ENCODE measurements at places on chromosomes 2 and 18.

GRCh38 chr2:221485503-221485870 lies 86.6 kb downstream of the EPHA4 start:
- DNase-seq: no peak

- DNase-seq: no peak
Observed at GRCh38 chr2:42969231-42970150, 177.1 kb upstream of the HAAO start.

- no peak for DNase-seq
Observed at GRCh38 chr18:5543773-5544389, at the start of gene EPB41L3. TSS of gene EPB41L3 (minus strand) at chr18:5543997. CDS start at chr18:5489183, 54,814 bp downstream.

- DNase-seq: no peak
Observed at GRCh38 chr2:128396500-128396891, 77.8 kb upstream of the HS6ST1 start.

- no peak for DNase-seq
Observed at GRCh38 chr2:30662268-30663131, 144.7 kb downstream of the CAPN13 start.

DNA sequence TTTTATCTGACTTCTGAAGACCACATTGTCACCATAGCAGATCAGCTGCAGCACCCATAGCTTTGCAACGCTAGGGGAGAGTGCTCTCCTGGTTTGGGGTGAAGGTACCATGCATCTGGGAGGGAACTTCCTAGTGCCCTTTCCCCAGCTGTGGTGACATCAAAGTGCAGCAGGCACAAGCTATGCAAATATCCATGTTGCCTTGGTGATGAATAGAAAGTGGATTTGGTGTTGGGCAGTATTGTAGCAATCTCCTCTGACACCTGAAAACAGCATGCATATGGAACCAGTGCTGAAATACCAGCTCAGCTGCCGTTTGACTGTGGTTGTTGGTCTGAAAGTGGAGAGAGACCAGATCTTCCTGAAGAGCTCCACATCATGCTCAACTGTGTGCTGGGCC lies 37.1 kb downstream of the BCL2L11 start:
- no peak for DNase-seq

- DNase-seq: no peak
Observed at GRCh38 chr2:39243469-39244123, at the start of gene CDKL4. TSS of gene CDKL4 (minus strand) at chr2:39243970.

GRCh38 chr2:159076241-159076640 lies 107.8 kb downstream of the TANC1 start:
- no peak for DNase-seq

DNA sequence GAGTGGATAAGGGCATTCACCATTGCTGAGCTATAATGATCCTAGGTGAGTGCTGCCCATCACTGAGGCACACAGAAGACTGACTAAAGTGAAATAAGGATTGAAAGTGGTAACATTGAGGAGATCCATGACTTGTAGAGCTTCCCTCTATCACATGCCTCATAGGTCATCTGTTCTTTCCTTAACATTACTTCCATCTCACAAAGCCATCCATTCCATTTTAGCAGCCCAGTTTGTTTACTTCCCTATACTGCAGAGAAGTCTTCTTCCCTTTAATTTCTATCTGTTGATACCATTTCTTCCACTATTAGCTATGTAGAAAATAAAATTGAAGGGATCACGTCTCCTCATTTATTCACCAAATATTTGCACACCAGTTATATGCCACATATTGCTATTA lies 32.1 kb downstream of the ME2 start:
- DNase-seq: no peak

GRCh38 chr2:208548700-208549099 lies 142.1 kb downstream of the PTH2R start:
- DNase-seq: no peak

- no peak for DNase-seq
Observed at GRCh38 chr2:229869226-229869625, 52.6 kb downstream of the TRIP12 start.

- no peak for DNase-seq
Observed at GRCh38 chr2:39492716-39493115, 55.6 kb upstream of the MAP4K3 start.

DNA sequence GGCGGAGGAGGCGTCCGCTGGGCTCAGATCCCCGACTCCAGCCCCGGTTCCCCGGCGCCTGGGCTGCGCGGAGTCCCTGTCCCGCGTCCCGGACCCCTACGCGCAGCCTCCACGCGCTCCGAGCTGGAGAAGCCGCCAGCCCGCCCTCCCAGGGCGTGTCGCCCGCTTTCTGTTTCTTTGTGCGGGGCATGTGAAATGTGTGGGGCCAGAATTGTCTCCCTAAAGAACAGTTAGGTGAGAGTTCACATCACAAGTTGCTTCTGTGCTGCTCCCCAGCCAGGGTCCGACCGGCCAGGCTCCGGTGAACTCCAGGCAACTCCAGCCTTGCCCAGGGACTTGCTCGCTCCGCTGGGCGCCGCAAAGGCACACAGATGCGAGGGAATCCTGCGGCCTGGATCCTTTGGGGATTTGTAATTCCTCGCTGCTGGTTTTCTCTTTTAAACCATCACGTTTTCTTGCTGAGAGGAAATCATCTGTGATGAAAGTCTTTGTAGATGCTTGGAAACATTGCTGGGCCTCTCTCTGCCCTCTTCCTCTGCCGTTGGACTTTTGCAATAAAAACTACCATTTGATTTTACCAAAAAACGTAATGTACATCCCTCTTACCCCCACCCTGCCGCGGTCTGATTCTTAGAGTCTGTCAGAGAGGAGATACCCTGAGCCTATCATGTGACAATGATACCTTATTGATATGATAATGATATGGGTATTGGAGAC lies 631 bp downstream of the GYPC start:
- no peak for DNase-seq

DNA sequence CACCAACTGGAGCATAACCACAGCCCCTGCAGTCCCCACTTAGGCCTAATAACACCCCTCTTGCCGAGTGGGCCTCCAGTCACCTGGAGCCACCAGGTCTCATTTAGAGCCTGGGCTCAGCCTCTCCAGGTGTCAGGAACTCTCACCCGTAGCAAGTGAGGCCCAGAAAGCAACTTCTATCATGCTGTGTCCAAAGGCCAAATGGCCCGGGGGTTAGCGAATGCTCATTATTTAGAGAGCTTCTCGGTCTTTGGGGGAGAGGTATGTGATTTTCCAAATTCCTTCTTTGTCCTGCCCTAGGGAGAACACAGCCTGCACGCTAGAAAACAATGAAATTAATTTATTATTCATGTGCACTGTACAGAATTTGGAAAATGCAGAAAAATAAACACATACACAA lies 109.9 kb upstream of the PTPRM start:
- no peak for DNase-seq

DNA sequence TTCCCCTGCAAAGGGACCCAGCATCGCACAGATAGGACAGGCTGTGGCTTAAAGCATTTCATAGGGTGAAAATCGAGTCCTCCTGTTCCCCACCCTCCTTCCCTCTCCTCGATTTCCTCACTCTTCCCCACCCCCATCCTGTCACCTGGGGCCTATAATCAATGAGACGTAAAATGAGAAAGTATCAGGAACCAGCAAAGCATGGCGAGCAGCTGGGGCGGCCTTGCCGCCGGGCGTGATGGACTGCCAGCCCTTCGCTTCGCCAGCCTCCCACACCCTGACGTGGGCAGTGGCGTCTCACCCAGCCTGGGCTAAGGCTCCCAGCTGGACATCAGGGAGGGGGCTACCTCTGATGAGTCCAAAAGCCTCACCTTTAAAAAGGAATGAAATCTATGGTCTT lies 11.1 kb downstream of the SLC30A3 start:
- DNase-seq: no peak

DNA sequence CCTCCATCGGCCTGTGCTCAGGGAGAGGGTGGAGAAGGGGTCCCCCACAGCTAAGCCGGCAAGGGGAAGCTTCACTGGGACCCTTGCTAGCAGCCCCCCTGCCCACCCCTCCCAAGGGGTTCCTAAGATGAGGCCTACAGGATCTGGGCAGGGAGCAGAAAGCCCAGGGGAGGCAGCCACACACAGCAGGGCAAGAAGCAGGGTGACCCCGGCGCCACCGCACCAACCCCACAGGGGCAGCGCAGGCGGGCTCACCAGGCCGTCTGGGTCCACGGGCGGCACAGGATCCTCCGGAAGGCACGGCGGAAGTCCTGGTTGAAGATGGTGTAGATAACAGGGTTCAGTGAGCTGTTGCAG lies 1.8 kb downstream of the ADRA2B start:
- DNase-seq: no peak

DNA sequence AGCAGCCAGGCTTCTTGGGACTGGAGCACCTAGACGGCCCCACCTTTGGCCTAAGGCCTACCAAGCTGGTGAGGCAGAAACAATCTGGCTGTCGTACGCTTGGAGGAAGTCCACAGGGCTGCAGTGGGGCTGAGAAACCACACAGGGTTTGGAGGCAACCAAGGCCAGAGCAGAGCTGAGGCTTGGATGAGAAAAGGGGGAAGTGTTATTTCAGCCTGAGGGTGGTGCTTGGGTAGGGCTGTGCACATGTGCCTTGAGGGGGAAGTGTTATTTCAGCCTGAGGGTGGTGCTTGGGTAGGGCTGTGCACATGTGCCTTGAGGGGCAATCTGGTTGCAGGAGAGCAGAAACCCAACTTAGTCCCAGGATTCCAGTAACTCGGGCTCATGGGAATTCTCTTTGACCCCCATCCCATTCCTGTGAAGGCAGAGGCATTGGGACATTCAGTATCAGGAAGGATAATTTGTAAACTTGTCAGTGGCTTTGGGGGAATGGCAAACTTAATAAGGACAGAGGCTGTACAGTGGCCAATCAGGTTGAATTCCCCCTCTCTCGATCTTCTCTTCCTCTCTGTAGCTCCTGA lies 971 bp upstream of the FBXO41 start:
- DNase-seq: no peak

DNA sequence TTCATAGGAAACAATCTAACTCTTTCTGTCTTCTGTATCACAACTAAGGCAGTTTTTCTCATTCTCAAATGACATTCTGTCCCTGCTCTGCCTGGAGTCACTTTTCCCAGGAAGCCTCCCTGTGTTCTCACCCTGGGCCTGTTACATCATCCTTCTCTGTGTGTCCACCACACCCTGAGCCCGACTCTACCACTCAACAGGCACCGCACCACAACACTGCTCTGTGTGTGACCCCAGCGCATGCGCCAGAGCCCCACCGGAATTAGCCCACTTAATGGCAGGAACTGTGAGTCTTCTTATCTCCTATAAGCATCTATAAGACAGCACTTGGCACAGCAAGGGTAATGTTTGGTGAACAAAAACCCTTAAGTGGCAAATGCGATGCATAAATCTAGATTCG lies 32.3 kb downstream of the TGFBRAP1 start:
- DNase-seq: no peak

- DNase-seq: no peak
Observed at GRCh38 chr2:239018271-239019182, 170.6 kb downstream of the TWIST2 start.

GRCh38 chr18:4369705-4370104 lies 85.4 kb downstream of the DLGAP1 start:
- DNase-seq: no peak

DNA sequence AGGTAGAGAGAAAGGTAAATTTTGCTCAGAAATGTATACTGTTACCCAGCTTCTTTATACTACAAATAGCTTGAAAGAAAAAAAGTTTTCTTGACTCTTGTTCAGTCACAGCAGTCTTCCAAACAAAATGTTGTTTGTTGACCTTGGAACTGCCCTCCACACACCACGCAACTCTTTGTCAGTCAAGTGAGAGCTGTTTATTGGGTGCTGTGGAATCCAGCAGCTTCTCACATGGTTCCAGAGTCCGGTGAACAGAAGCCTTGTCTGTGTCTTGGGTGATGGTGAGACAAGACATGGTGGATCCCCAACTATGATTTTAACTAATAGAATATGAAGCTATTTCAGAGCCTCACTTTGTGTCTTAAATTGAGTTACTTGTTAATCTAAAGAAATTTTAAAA lies 112.5 kb downstream of the MAP2 start:
- DNase-seq: no peak

DNA sequence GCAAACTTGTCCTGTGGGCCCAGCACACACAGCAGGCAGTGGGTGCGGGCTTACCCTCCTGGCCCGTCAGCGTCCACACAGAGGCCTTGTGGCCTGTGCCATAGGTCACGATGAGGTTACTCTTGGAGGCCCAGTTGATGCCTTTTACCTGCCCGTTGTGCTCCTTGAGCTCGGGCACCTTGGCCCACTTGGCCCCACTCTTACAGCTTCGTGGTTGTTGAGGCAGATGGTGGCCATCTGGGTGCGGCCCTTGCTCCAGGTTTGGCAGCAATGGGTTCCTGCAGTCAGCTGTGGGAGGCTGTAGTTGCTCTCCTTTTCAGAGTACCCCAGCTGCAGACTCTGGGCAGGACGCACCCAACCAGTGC lies 45.5 kb upstream of the PTH2R start:
- no peak for DNase-seq

DNA sequence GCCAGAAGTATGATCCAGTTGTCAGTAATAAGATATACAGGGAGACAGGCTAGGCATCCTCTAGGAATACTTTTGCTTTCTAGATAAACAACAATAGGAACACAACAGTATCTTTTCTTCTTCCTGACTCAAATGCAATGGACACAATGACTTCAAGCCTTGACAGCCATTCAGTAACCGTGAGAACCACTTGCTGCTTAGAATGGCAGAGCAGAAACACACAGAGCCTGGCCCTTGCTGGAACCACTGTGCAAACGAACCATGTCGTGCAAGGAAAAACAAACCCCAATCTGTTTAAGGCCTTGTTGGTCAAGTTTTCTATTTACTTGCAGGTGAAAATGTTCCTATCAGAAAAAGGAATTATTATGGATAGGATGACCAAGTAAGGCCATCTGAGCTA lies 18.8 kb downstream of the TRIP12 start:
- no peak for DNase-seq

- DNase-seq: peak; percentile 19
Observed at GRCh38 chr18:27599202-27599829, 414.2 kb upstream of the CHST9 start.

DNA sequence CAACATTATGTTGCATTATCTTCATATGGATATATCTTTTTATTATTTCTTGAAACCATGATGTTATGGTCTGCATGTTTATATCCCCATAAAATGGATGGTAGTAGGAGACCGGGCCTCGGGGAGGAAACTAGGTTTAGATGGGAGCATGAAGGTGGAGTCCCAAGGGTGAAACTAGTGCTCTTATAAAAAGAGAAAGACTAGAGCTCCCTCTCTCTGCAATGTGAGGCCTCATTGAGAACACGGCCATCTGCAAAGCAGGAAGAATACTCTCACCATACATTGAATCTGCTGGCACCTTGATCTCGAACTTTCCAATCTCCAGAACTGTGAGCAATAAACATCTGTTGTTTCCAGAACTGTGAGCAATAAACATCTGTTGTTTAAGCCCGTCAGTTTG lies 64.0 kb downstream of the NXPH2 start:
- DNase-seq: no peak

DNA sequence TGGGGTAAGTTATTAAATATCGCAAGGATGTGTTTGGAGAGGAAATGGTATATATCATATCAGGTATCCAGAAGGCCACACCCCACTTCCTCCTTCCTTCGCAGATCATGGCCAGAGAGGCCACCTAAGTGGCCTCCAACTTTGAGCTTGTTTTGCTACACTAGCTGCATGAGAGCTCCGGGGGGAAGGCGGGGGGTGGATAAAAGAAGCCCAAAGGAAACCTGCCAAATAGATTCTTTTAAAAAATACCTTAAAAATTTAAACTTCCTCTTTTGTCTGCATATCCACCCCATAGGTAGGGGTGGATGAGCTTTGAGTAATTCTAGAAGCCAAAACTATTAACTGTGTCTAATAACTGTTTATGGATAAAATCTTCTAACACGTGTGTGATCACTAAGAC lies 5.7 kb upstream of the TTR start:
- no peak for DNase-seq

All from amygdala (tissue), 56 donors.